Hematopoietic multipotent progenitor cell treated with erythropoietin and hydrocortisone succinate and interleukin-3 and kit ligand, for 8 days (in vitro differentiated cells): ENCODE measurements at places on chromosomes 7 and 10.

- DNase-seq, result no peak
These were observed 25.6 kb downstream of the HIPK2 start for GRCh38 chr7:139752148-139752547.

GRCh38 chr10:44306762-44307161 is 78.1 kb downstream of the CXCL12 start:
- peak; percentile 11 for DNase-seq

DNA sequence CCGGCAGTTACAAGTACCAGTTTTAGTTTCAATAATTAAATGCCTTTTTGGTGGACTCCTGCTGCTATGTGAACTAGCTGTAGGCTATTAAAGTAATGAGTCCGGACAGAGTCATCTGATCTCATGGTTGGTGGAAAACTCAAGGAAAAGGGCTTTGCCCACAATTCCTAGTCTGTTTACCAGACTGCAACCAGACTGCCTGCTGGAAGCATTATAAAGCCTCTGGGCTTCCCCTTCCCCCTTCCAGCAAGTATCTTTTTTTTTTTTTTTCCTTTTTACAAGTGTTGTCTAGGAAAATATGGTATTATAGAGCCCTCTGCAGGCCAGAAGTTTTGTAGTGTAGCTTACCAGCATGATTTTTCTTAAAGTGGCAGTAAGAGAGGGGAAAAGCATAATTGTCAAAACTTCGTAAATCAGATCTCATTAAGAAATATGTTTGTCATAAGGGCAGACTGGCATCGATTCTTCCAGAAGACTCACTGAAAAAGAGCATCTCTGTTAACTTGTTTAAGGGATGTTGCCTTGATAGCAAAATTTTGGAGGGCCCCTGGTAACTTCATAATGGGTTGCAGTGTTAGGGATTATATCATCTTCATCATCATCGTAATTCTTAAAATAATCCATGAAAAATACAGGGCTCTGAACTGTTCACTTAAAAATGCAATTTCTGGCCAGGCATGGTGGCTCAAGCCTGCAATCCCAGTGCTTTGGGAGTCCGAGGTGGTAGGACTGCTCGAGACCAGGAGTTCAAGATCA is 181.3 kb downstream of the TAX1BP1 start:
- DNase-seq, result peak; percentile 70

DNA sequence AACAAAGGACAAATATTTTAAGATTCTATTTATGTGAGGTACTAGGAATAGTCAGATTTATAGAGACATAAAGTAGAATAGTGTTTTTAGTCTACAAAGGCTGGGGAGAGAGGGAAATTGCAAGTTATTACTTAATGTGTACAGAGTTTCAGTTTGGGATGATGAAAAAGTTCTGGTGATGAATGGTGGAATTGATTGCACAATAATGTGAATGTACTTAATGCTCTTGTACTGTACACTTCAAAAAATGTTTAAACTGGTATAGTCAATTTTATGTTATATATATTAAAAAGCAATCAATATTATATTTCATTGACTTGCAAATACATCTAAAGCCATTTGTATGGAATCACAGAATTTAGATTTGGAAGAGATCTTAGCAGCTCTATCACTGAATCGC is 213.4 kb downstream of the PPP1R3A start:
- DNase-seq, result no peak

DNA sequence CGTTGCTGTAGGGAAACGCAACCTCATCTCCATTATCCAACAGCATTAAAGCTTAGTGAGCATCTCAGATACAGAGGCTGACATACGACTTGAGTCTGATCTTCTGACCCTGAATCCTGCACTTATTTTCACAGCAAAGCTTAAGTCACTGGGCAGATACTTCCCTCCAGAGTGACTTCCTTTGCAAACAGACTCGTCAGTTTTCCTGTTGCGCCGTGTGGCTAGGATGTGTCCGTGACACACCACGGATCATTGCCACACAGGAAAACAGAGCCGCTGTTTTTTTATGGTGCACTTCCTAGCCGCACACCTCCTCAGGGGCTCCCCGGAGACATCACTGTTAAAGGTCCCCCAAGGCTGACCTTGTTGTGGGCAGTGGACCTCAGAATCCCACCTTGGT is 94.9 kb upstream of the MKI67 start:
- DNase-seq, result no peak

- DNase-seq, result no peak
These were observed 7.3 kb downstream of the KMT2E start for GRCh38 chr7:105021352-105021751.

DNA sequence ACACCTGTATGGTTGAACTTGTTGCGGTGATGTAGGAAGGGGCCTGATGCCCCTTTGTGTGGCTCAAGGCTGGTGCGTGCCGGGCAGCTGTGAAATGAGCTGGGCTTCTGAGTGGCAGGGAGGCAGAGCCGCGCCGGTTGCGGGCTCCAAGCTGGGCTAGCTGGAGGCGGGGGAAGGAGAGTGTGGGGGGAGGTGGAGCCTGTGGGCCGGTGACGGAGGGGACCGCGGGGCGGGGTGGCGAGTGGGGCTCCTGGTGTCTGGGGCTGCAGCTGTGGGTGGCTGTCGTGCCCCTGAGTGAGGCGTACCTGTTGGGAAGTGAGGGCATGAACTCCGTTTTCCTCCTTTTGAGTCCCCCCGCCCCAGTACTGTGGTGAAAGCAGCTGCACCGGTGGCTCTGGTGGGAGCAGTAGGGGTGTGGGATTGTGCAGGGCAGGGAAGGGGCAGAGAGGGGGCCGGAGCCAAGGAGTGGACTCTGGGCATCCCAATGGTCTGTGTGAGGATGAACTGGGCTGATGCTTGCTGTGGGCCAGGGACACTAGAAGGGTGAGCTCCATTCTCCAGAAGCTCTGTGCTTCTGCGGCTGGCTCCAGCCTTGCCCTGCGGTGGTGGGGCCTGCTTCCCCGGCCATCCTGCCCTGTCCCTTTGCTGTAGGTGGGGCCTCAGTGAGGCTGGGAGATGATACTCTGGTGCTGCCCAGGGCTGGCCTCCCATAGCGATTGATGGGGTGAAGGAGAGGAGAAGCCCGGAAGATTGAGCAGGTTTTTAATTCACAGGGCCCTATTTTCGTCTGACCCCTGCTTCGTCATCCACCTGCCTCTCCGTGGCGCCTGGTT is 41.7 kb downstream of the INPP5A start:
- no peak for DNase-seq

GRCh38 chr10:66837990-66838389 is 87.8 kb upstream of the LRRTM3 start:
- DNase-seq, result no peak

DNA sequence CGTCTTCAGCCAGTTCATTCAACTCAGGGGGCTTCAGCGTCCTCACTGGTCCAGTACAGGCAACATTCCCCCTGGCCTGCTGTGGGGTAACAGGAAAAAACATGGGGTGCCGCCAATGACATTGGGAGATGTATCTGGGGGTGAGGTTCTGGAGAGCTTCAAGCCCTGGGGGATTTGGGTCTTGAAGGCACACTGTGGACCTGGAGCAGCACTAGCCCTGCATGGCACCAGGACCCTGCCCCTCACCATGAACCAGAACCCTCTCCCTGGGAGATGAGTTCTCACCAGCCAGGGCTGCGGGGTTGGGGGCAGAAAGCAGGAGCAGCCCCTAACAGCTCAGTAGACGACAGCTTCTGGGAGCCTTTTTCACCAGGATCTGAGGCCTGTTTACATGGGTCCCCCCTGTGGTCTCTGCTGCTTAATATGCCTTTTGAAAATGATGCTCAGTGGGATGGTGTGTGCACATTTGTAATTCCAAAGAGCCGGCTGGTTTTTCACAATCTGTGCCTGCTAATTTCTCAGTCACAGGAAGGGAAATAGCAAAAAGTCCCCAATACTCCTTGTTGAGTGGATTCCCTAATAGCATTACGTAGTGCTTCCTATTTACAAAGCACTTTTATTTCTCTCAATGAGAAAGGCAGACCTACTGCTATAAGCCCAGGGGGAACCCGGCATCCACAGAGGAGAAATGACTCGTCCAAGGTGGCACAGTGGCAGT is 509.5 kb downstream of the RPS24 start:
- DNase-seq, result no peak

GRCh38 chr10:105879401-105879800 is 1238.3 kb downstream of the SORCS3 start:
- DNase-seq, result no peak

GRCh38 chr10:6713716-6714115 is 133.6 kb upstream of the PRKCQ start:
- DNase-seq, result no peak

GRCh38 chr10:18233775-18234174 is 93.6 kb downstream of the CACNB2 start:
- no peak for DNase-seq

GRCh38 chr7:43781726-43782607 is 23.5 kb downstream of the BLVRA start:
- DNase-seq, result no peak

GRCh38 chr10:129780198-129780597 is 183.9 kb downstream of the EBF3 start:
- no peak for DNase-seq

DNA sequence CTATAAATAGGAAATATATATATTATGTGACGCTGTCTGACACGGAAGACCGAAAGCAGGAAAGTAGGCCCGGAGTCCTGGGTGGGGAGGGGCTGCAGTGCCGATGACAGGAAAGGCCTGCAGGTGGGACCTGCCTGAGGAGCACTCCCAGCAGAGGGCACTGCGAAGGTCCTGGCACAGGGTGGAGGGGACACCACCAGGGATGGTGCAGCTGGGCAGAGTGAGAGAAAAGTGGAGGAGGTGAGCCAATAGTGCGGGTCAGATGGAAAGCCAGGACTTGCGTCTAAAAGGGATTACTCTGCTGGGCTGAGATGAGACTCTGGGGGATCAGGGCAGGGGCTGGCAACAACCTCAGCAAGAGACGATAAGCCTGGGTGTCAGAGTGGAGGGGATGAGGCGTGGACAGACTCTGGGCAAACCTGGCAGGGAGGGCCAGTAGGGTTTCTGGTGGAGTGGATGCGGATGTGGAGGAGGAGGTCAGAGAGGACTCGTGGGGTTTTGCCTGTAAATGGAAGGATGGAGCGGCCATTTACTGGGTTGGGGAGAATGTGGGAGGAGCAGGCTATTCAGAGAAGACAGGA is 118.2 kb upstream of the ZNF746 start:
- no peak for DNase-seq

- DNase-seq, result no peak
These were observed 1128.5 kb downstream of the TYW1 start for GRCh38 chr7:68125168-68125567.

- DNase-seq, result no peak
These were observed 138.9 kb downstream of the WDR11 start for GRCh38 chr10:120989996-120990598.

- no peak for DNase-seq
These were observed 106.8 kb downstream of the ANK3 start for GRCh38 chr10:60282771-60283353.

GRCh38 chr7:156474241-156474743 is 166.3 kb upstream of the RNF32 start:
- DNase-seq, result no peak

DNA sequence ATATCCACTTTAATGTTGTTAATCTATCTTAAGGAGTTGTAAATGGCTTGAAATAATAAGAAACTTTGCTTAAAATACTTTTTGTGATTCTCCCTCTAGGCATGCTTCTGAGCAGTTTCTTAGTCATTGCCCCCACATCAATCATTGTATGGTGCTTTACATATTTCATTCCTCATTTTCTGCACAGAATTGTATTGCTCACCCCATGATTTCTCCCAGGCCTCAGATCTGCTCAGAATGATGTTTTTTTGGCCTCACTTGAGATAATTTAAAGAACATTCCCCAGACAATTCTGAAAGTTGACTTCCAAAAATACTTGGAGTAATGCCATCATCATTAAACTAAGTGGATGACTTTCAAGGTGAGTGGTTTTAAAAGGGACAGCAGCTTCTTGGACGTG is 82.1 kb upstream of the PRPS1L1 start:
- no peak for DNase-seq

- DNase-seq, result no peak
These were observed 13.3 kb downstream of the FAM107B start for GRCh38 chr10:14761372-14761771.

- no peak for DNase-seq
These were observed 309.5 kb upstream of the NPVF start for GRCh38 chr7:25537662-25538375.

- DNase-seq, result no peak
These were observed 217.4 kb downstream of the WDR37 start for GRCh38 chr10:1273372-1274105.

DNA sequence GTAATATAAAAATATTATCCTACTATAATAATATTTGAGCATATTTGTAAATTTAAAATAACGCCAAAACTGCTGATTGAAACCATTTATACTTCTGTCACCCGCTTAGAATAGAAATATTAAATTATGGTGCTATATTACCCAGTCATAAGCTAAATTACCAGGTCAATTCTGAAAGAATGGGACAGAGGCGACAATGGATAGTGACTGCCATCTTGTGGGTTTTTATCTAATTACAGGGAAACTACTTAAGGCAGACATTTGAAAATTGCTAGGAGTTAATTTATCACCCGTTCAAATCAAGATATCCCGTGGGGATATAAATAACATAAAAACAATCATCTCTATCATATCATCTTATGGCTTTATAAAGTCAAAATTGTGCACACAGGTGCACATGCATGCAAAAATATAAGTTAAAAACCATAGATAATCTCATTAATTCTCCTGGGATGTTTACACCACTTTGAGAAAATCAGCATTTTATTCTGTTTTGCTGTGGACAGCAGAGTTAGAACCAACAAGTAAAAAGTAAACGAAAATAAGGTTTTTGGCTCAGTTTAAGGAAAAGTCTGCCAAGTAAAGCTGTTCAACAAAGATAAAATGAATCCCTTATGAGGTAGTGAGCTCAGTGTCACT is 41.3 kb upstream of the HPSE2 start:
- peak; percentile 50 for DNase-seq
